ENCODE measurements at places on chromosomes 12 and 14.

DNA sequence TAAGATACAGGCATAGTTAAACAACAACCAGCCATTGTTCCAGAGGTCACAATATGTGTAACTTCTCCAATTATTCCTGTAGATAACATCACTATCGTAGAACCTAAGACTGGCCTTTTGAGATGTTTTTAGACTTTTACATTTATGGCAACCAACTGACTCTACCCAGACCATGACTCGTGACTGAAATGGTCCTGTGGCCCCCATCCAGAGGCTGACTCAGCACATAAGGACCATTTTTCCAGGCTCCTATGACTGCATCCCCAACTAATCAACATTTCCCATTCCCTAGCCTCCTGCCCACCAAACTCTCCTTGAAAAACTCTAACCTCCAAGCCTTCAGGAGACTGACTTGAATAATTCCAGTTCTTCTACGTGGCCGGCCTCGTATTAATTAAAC lies 52.6 kb upstream of the NID2 start:
- H3K27me3 ChIP-seq: no peaks in the 10 kb centered on the region
- no peak overlapping the region for H3K4me3 ChIP-seq
- no peaks in the 10 kb centered on the region for H3K36me3 ChIP-seq
- H3K4me1 ChIP-seq: peaks cover 15% of the 10 kb centered on the region
- no peak overlapping the region for H3K27ac ChIP-seq

DNA sequence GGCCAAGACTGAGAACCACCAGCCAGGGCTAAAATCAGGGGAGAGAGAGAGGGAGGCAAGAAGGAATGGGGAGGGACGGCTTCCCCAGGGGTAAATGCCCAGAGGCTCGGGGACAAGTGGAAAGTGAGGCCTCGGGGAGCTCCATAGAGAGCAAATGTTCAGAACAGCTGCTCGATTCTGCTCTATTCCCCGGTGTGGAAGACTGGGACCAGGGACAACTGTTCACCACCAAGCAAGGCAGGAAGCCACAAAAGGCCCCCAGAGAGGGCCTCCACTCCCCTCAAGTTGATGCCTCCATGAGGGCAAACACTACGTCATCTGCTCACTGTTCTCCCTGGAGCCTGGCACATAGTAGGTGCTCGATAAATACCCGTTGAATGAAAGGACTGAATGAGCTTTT lies 53.5 kb downstream of the IRF2BPL start:
- DNase-seq: no peak
- H3K27ac ChIP-seq: no peak overlapping the region
- no peaks in the 10 kb centered on the region for H3K36me3 ChIP-seq

GRCh38 chr14:23070262-23071129 lies 13.2 kb upstream of the CDH24 start:
- peaks cover 34% of the 10 kb centered on the region for H3K4me1 ChIP-seq
- peak overlapping the region; percentile 96 for H3K4me3 ChIP-seq
- H3K27ac ChIP-seq: peak overlapping the region; percentile 97
- H3K27me3 ChIP-seq: no peaks in the 10 kb centered on the region
- no peak for DNase-seq

DNA sequence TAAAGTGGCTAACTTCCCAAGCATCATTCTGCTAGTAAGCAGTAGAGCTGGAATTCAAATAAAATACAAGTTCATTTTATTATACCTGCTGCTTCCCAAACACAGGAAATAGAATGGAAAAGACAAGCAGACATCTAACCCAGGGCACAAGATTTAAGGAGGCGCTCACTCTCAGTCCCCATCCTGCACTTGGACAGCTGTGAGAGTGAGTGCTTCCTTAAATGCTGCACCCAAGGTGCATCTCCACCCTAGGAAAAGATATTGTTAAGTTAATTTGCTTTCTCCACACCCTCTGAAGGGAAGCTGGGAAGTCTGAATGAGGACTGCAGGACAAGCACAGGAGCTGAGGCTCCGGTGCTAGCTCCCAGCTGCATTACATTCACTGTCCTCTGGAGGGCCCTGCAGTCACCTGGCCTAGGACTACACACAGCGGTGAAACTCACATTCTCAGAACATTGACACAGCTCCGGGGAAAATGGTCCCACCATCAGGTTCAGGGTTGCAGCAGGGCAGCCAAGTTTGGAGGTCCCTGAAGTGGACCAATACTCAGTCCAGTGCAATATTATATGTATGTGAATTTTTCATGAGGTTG lies 14.2 kb downstream of the HEBP1 start:
- peak; percentile 49 for DNase-seq
- peaks cover 5% of the 10 kb centered on the region for H3K36me3 ChIP-seq
- H3K27me3 ChIP-seq: no peaks in the 10 kb centered on the region
- no peak overlapping the region for H3K4me3 ChIP-seq
- no peaks in the 10 kb centered on the region for H3K4me1 ChIP-seq
- no peak overlapping the region for H3K27ac ChIP-seq

GRCh38 chr12:124321040-124321481 lies 26.2 kb downstream of the RFLNA start:
- no peaks in the 10 kb centered on the region for H3K27me3 ChIP-seq
- no peak overlapping the region for H3K4me3 ChIP-seq
- H3K27ac ChIP-seq: no peak overlapping the region
- no peaks in the 10 kb centered on the region for H3K4me1 ChIP-seq
- DNase-seq: peak; percentile 80

DNA sequence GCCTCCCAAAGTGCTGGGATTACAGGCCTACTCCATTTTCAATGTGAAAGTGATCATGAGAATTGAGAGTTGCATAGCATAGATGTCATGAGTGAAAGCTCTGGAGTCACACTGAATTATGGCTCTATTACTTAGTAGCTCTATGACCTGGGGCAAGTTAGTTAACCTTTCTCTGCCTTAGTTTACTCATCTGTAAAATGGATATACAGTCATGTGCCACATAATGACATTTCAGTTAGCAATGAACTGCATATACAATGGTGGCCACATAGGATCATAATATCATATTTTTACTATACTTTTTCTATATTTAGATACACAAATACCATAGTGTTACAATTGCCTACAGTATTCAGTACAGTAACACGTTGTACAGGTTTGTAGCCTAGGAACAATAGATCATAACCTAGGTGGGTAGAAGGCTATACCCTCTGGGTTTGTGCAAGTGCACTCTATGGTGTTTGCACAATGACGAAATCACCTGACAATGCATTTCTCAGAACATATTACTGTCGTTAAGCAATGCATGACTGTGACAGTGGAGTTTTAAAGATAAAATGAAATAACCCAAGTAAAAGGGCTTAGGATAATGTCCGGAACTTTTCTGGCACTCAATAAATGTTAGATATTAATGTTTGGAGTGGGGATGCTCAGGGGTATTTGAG lies 53.1 kb downstream of the ZFYVE26 start:
- H3K4me1 ChIP-seq: no peaks in the 10 kb centered on the region
- H3K36me3 ChIP-seq: peaks cover 7% of the 10 kb centered on the region

DNA sequence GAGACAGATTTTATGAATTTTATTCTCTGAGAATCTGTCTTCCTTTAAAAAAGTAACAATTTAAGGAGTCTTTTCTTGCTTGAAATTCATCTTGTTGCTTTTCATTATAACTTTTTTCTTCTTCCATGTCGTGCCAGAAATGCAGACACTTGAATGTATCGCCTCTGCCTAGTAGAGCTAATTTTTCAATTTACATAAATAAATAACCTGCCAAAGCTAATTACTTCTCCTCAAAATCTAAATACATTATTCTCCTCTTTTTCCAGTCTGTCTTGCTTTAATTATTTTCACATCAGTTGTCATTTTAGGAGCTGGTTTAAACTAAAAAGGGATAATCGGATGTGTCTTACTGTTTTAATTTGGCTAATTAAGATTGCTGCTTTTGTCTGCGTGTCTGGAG lies 711.1 kb upstream of the SEL1L start:
- H3K27ac ChIP-seq: no peak overlapping the region
- H3K4me3 ChIP-seq: no peak overlapping the region
- H3K36me3 ChIP-seq: no peaks in the 10 kb centered on the region
